ENCODE measurements at places on chromosomes 5 and 9. TPM values are rescaled to one million over a fixed set of nuclear protein-coding genes. Genes with fewer than 3 reads are reported as not detected.

The ANGPTL2 gene
- 25.1 TPM for polyA plus RNA-seq

The CATSPER3 gene
- polyA plus RNA-seq, result 0.12 TPM

The SLC46A2 gene
- polyA plus RNA-seq, result not detected

The KCNIP1 gene
- not detected for polyA plus RNA-seq

The DRD1 gene
- polyA plus RNA-seq, result 0.16 TPM

The IFNA17 gene
- not detected for polyA plus RNA-seq

The SLC23A1 gene
- polyA plus RNA-seq, result not detected

The TMOD1 gene
- 0.19 TPM for polyA plus RNA-seq

The PCDHAC1 gene
- polyA plus RNA-seq, result not detected

The YIPF5 gene
- 64.4 TPM for polyA plus RNA-seq

The IFNA21 gene
- polyA plus RNA-seq, result not detected

The SPAAR gene
- 0.24 TPM for polyA plus RNA-seq

The PCDHA1 gene
- 0.05 TPM for polyA plus RNA-seq

The CTSV gene
- polyA plus RNA-seq, result 0.53 TPM

The FER gene
- polyA plus RNA-seq, result 3.5 TPM

The OSMR gene
- polyA plus RNA-seq, result 48.7 TPM

The PTPN3 gene
- 0.89 TPM for polyA plus RNA-seq

The GADD45G gene
- 0.30 TPM for polyA plus RNA-seq

The GLRX gene
- 277 TPM for polyA plus RNA-seq

The PCDHA5 gene
- not detected for polyA plus RNA-seq

The NDUFB6 gene
- polyA plus RNA-seq, result 55.9 TPM

The TMC1 gene
- not detected for polyA plus RNA-seq

The IDNK gene
- polyA plus RNA-seq, result 2.3 TPM

The IFNK gene
- not detected for polyA plus RNA-seq

The ADRB2 gene
- 2.7 TPM for polyA plus RNA-seq

The PCDHA4 gene
- 0.02 TPM for polyA plus RNA-seq

The C9 gene
- not detected for polyA plus RNA-seq

The FAT2 gene
- 0.06 TPM for polyA plus RNA-seq

The ALDH7A1 gene
- polyA plus RNA-seq, result 54.9 TPM

The RNF183 gene
- not detected for polyA plus RNA-seq

The TICAM2 gene
- polyA plus RNA-seq, result 3.4 TPM

The NMRK1 gene
- 5.3 TPM for polyA plus RNA-seq

The TGFBI gene
- 1,551 TPM for polyA plus RNA-seq

The GTF3C4 gene
- 4.7 TPM for polyA plus RNA-seq

The TRAF1 gene
- polyA plus RNA-seq, result 3.7 TPM

The SLC6A18 gene
- not detected for polyA plus RNA-seq

The DCANP1 gene
- not detected for polyA plus RNA-seq

The AK6 gene
- 34.4 TPM for polyA plus RNA-seq

The MYOT gene
- polyA plus RNA-seq, result not detected

The ANKRD18B gene
- 7.1 TPM for polyA plus RNA-seq

The CCL21 gene
- not detected for polyA plus RNA-seq

The TMEM232 gene
- polyA plus RNA-seq, result not detected

The MVB12B gene
- 4.0 TPM for polyA plus RNA-seq

The CSF2 gene
- 0.31 TPM for polyA plus RNA-seq

The PCDHGA2 gene
- 3.6 TPM for polyA plus RNA-seq

The N4BP3 gene
- polyA plus RNA-seq, result 0.14 TPM

The GTF2H2 gene
- 9.9 TPM for polyA plus RNA-seq

The SH3RF2 gene
- 1.7 TPM for polyA plus RNA-seq

The SPATA31E1 gene
- 0.04 TPM for polyA plus RNA-seq

The TAF11L8 gene
- polyA plus RNA-seq, result not detected

The ESM1 gene
- 5.6 TPM for polyA plus RNA-seq

The FAM221B gene
- polyA plus RNA-seq, result not detected

The PITX1 gene
- polyA plus RNA-seq, result 41.9 TPM

The TLX3 gene
- not detected for polyA plus RNA-seq
